ENCODE measurements at places on chromosomes 3 and 15.

DNA sequence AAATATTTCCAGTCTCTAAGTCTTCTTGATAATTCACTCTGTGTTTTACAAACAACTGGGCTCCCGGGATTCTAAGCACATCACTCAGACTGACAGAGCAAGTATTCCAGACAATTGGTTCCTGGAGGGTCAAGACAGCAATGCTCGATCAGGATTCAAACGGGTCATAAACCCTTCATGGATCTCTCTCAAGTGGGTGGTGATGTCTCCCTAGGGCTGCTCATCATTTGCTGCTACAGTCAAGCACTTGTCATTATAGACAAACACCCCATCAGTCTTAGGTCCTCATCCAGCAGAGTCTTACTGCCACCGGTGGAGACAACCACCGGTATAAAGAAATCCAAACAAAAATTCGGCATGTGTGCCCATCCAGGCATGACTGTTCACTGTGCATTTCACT lies 921.1 kb downstream of the FHIT start:
- no peak for DNase-seq

DNA sequence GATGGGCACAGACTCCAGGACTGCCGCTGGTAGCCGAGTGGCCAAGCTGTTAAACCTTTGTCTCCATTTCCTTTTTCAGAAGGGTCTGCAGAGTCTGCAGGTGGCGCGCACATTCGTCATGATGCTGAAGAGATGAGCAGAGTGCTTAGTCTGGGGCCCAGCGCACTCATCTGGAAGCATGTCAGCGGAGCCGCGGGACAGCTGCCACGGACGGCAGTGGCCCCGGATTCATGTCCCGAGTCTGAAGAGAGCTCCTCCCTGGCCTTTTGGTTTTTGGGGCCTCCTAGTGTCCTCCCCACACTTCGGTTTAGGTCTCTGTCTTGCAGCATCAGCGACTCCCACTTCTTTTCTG lies 42.6 kb downstream of the KLHL25 start:
- no peak for DNase-seq

- DNase-seq: no peak
These were observed 23.6 kb upstream of the ATP11B start for GRCh38 chr3:182769673-182770072.

- no peak for DNase-seq
These were observed 740 bp upstream of the NSMCE3 start for GRCh38 chr15:29270169-29270955.

GRCh38 chr15:94177112-94177511 lies 54.2 kb upstream of the MCTP2 start:
- no peak for DNase-seq

DNA sequence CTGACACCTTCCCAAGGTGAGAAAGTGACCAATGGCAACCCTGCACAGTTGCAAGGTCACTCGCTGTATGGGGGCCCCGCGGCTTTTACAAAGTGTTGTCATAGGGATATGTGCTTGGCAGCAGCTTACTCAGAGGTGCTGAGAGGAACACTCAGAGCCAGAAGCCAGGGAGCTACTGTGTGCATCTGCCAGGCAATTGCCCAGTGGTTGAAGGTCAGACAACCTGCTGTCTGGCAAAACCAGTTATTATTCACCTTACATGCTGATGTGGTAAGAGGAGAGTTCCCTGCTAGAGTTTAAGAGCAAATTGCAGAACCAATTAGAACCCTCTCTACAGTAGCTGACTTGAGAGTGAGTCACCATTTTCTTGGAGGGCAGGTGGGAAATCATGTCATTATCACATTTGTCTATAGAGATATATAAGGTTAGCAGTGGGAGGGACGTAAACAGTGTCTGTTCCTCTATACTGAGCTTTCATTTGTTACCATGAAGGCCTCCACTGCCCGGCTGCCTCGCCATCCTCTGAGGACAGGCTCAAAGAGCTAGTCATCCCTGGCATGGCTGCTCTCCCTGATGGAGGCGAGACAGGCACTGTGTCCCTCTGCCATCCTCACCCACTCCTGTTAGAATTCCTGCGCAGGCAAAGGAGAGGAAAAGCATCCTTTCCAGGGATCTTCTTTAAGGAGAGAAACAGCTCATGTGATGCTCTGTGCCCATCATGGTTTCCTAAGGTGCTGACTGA lies 274.4 kb downstream of the PLCL2 start:
- no peak for DNase-seq

DNA sequence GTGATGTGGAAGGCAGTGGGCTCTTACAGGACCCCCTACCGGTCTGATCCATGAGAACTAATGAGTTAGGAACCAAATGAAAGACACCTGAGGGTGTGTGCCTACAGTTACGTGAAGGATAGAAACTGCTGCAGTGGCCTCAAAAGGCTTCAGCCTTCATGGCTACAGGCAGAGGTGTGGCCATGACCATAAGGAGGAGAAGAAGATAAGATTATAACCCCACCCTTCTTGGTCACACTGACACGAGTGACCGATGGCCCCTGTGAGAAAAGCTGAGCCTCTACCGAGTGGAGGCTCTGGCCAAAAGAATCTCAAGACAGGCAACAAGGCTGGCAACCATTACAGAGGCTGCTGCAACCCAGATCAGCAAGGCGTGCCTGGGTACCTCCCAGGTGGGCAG lies 6.3 kb downstream of the RFT1 start:
- no peak for DNase-seq

- DNase-seq: no peak
These were observed 101.2 kb upstream of the KLF13 start for GRCh38 chr15:31225356-31225955.

DNA sequence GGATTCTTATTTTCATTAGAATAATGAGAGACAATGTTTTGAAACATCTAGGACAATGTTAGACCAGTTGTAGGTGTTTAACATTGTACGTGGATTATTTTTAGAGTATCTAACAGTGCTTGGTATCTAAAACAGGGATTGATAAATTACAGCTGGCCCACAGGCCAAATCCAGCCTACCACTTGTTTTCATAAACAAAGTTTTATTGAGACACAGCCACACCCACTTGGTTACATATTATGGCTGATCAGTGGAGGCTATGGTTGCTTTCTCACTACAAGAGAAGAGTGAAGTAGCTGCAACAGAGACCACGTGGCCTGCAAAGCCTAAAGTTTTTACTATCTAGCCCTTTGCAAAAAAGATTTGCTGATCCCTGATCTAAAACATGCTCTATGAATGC lies 223.1 kb upstream of the CTNNB1 start:
- no peak for DNase-seq

- no peak for DNase-seq
These were observed 65.9 kb upstream of the MYO5C start for GRCh38 chr15:52361494-52361893.

DNA sequence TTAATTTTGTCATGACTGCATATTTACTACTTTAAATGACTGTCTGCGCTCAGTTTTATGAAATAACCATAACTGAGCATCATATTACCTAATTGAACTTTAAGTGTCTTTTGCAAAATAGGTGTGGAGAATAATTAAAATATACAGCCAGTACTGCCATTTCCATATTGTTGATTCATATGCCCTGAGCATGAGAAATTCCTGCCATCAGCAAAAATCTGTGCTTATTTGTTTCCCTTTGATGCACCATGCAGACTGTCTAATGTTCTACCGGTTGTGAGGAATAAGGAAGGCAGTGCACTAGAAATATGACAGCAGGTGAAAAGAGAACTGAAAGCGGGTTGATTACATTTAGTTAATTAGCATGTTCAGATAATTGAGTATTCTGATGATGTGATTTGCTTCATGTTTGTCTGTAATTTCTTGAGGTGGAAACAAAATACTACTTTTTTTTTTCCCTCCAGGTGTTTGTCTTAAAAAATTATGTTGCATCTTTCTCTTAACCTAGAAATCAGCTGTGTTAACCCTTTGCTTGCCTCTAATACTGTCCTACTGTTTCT lies 229.4 kb upstream of the AZI2 start:
- no peak for DNase-seq

DNA sequence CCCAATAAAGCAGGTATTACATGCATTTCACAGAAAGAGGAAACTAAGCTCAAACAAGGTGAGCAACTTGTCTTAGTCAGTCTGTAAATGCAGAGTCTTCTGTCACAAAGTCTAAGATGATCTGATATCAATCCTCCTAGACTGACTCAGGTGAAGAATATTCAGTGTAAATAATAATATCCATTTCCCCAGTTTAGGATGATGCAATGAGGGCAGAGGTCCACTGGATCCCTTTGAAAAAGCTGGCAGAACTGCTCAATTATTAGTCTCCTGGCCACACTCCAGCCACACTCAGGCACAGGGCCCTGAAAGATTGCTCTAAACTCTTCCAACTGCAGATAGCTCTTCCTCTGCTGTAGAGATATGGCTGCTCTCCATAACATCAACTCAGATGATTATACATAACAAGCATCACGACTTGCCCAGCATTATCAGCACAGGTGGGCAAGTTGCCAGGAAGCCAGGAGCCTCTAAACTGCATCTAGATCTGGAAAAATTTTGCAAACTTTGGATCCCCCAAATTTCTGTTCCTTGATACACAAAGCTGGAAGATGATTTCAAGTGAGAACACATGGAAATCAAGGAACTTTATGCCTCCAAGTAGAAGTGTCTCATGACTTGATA lies 129.8 kb upstream of the CPNE4 start:
- DNase-seq: no peak

DNA sequence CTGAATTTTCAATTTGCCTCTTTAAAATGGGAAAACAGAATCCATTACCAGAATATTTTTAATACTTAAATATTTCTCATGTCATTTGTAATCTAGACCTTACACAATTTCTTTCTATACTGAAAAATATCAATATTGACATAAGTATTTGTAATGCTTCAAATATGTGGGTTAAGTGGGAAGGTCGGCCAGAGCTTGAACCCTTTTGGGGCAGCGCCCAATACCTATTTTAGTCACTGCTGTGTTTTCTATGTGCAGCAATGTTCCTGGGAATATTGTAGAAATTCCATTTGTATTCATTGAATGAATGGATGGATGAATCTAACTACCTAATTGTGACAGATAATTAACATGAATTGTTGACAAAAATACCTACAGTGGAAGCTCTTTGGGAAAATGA lies 459.7 kb upstream of the ZNF717 start:
- no peak for DNase-seq

- no peak for DNase-seq
These were observed 117.6 kb downstream of the TOP2B start for GRCh38 chr3:25547103-25547502.

- no peak for DNase-seq
These were observed 12.1 kb upstream of the DMXL2 start for GRCh38 chr15:51634591-51635198.

GRCh38 chr3:121719423-121719822 lies 30.1 kb downstream of the GOLGB1 start:
- no peak for DNase-seq

- DNase-seq: no peak
These were observed 11.9 kb downstream of the NOX5 start for GRCh38 chr15:69026355-69026754.

- DNase-seq: no peak
These were observed 7.8 kb downstream of the CCR5AS start for GRCh38 chr3:46399098-46399497.

- no peak for DNase-seq
These were observed 76.6 kb upstream of the SNRPN start for GRCh38 chr15:24878153-24878552.

GRCh38 chr15:57862761-57863160 lies 156.2 kb downstream of the POLR2M start:
- no peak for DNase-seq

- DNase-seq: no peak
These were observed 44.1 kb downstream of the APH1B start for GRCh38 chr15:63321462-63321861.

All from stimulated activated CD8-positive, alpha-beta memory T cell treated with anti-CD3 and anti-CD28 coated beads, Interleukin-4, amount 100 ng/mL, for 24 hours (primary cell).